HCT116 (cell line): ENCODE measurements at places on chromosomes 16 and 17. TPM values are rescaled to one million over a fixed set of nuclear protein-coding genes. Genes with fewer than 3 reads are reported as not detected.

Gene AANAT
- total RNA-seq: not detected

Gene CD79B
- 0.59 TPM for total RNA-seq

Gene ZNF785
- total RNA-seq: 0.15 TPM

GRCh38 chr16:15616475-15617165, 26.3 kb downstream of the MARF1 start:
- DNase-seq: no peak

DNA sequence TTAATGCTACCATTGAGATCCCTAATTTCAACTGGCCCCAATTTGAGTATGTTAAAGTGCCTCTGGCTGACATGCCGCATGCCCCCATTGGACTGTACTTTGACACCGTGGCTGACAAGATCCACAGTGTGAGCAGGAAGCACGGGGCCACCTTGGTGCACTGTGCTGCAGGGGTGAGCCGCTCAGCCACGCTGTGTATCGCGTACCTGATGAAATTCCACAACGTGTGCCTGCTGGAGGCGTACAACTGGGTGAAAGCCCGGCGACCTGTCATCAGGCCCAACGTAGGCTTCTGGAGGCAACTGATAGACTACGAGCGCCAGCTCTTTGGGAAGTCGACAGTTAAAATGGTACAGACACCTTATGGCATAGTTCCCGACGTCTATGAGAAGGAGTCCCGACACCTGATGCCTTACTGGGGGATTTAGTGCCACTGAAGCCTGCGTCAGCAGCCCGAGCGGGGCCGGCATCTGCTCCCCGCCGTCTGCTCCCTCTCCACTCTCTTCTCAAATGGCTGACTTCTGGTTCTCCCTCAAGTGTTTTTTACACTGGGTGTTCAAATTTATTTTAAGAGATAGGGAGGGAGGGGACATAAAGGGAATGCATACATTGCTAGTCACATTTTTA, 22.9 kb downstream of the DUSP14 start:
- no peak for DNase-seq

GRCh38 chr17:29757788-29758187, 135.1 kb upstream of the CORO6 start:
- DNase-seq: no peak

DNA sequence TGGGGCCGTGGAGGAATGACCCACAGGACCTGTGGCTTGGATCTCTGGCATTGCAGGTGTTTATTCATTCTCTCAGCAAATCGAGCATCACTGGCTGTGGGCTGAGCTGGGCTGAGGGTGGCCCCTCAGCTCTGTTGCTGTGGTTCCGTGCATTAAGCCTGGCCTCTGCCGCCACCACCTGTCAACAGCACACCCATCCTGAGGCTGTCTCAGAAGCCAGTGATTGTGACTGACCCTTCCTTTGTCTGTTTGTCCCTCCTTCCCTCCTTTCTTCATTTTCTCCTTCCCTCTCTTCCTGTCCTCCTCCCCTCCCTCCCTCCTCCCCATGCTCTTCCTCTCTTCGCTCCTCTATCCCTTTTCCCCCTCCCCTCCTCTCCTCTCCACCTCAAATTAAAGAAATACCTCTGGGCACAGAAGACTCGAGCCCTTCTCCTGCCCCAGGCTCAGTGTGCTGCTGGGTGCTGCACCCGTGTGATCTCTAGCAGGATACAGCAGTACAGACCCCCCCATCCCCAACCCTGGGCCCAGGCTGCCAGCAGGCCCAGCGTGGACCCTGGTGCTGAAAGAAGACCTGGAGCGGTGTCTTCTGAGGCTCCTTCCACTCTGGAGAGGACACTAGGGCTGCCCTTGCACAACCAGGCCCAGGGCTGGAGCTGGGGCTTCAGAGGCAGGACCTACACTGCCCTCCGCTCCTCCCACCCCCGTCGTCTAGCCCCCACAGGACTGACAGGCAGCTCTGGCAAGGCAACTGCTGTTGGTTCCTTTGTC, 75.9 kb downstream of the PLD6 start:
- no peak for DNase-seq

- no peak for DNase-seq
Measured at GRCh38 chr17:77636835-77637817, 321.4 kb upstream of the TNRC6C start.
